ENCODE measurements at places on chromosomes 4 and X.

DNA sequence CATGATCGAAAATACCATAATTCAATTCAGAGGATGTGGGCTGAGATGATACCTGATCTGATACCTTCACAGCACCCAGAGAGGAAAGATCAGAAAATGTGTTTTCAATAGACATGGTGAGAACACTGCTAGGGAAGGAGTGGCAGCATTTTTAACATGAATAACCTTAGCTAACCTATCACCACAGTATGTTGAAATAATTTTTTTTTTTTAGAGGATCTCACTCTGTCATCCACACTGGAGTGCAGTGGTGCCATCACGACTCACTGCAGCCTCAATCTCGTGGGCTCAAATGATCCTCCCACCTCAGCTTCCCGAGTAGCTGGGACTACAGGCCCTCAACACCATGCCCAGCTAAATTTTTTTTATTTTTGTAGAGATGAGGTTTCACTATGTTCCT is 90.5 kb upstream of the RAPGEF2 start:
- DNase-seq = peak; percentile 73

DNA sequence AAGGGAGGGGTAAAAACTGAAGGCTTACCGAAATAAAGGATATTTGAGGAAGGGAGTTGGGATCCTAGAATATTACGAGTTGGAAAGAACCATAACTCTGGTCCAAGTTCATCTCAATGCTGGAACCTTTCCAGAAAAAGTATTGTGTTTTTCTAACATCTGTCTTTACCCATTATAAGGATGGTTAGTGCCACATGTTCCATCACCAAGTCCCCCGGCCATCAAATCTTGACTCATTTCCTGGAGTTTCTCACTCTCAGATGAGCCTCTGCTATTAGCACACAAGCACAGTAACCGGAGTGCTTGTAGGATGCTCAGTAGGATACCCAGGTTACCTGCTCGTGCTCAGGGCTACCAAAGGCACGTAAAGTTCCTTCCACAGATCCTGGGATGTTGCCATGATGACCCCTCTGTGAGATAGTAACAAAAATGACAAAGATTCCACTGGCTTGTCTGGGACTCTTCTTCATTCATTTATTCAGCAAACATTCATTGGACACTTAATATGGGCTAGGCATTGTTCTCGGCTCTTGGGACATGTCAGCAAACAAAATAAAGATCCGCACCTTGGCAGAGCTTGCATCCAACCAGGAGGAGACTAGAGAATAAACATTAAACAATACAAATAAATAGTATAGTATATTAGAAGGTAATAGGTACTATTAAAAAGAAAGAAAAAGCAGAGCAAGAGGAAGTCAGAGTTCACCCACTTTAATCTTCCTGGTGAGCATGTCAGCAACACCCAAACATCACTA is 36.3 kb downstream of the PKD2 start:
- no peak for DNase-seq

- no peak for DNase-seq
Measured at GRCh38 chr4:113409181-113409580, 352.4 kb downstream of the CAMK2D start.

DNA sequence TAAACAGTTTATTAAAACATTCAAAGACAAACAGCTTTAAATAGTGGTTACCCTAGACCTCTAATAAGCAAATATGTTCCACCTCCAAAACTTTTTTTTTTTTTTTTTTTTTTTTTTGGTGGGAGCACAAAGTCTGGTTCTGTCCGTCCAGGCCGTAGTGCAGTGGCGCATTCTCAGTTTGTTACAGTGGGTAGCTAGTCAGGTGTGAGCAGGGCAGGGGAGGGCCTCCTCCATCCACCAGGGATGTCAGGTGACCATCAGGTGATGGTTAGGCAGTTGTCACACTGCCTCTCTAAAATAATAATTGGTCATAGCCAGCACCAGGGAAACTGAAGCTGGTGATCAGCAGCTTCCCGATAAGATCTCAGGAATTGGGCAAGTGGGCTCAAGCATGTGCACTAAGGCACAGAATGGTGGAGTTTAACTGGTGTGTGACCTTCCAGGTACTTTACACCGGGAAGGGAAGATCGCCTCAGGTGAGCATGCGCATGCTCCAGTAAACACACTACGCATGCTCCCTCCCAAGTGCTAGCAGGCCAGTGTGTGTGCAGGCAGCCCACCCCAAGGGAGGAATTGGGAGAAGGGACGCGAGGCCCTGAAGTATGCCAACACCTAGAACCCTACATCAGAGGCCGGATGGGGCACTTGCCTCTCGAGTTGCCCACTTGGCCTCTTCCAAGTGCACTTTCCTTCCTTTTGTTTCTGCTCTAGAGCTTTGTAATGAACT is 27.2 kb downstream of the TNIP2 start:
- no peak for DNase-seq

DNA sequence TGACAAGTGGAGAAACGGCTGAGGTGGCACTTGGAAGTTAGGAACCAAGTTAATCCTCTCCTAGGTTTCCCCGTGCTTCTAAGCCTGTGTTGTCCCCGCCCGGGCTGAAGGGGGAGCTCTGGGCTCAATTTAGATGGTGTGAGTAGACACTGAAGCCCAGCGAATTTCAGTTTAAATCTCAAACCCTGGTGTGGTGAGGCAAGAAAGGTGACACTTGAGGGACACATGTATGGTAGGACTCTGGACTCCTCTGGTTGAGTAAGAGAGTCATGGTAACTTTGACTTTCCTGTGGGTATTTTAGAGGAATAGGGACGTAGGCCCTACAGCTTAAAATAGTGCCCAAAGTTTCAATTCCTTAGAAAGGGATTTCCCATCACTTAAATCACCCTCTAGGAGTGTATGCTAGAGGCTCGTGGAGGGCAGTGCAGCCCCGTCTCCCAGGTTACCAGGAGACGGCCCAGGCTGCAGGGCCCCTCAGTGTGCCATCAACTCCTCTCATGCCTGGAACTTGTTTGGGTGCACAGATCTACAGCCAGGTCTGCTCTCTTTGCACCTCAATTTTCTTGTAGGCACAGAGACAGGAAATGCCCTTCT is 24.0 kb downstream of the HAND2 start:
- DNase-seq = no peak

GRCh38 chrX:20116087-20116576 is 575 bp downstream of the MAP7D2 start:
- no peak for DNase-seq

DNA sequence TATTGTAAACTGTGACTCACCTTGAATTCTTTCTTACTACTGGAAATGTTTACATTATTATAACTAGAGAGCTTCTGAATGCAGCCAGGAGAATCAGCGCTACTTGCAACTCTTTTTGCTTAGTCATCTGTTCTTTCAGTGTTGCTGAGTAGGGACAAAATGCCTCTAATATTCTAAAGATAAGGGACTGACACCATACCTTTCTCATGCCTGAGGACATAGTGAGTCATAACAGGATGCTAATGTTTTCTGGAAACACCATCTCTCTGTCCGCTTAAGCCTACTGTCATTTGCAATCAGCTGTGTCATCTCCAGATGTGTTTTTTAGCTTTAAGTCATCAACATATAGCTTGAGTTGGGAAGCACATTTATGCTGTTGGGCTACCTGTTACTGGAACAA is 108.3 kb downstream of the QRFPR start:
- DNase-seq = peak; percentile 24

- DNase-seq = no peak
Measured at GRCh38 chr4:178752954-178753525, 1310.8 kb upstream of the AGA start.

DNA sequence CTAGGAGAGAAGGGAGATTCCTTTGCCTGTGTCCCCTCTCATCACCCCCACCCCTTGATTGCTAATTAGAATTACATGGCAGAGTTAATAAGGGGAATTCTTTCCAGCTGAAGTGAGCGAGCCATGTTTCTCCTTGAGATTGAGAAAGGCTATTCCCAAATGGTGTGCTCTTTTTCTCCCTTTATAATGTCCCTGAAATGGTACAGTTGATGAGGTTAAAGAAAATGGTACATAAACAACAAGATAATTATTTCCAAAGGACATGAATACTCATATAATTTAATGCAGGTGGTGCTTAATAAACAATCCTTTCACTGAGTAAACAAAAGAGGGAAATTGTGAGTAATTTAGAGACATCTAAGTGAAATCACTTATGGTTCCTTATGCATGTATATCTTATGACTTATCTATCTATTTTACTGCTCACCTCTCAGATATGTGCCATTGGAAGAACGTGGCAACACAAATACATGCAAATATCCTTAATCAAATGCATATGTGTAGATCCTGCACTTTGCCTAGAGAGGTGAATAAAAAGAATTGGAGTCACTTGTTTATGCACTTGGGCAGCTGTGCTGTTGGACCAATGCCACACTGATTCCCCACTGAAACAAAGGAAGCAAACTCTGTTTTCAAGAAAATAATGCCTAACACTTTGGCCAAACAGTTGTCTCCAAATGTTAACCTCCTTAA is 106.6 kb upstream of the WDR44 start:
- DNase-seq = no peak

GRCh38 chr4:25184056-25184455 is 23.8 kb upstream of the SEPSECS start:
- no peak for DNase-seq

DNA sequence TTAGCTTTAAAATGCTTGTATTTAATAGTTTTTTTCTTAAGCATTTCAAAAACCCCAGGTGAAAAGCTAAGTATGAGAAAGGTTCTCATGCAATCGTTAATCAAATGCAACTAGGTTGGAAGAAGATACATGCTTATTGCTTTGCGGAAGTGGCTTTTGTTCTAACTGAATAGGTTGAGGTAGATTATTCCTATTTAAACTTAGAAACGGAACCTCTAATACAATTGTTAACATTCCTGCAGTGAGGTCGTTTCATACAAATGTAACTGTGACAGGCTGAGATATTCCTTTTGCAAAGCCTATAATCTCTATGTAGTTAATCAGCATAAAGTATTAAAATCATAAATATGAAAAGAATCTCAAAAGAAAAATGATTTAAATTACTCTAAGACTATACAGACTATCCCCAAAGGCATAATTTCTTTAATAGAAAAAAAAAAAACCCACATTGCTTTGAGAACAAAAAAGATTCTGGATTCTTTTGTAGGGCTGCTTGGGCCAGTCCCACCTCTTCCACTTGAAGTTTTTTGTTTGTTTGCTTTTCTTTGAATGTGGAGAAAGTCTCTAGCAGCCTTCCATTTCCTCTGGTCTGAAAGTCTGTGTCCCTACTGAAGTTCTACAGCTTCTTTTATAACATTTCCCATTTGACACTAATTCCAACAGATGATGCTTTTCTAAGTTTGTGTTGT is 25.6 kb upstream of the SORBS2 start:
- no peak for DNase-seq

DNA sequence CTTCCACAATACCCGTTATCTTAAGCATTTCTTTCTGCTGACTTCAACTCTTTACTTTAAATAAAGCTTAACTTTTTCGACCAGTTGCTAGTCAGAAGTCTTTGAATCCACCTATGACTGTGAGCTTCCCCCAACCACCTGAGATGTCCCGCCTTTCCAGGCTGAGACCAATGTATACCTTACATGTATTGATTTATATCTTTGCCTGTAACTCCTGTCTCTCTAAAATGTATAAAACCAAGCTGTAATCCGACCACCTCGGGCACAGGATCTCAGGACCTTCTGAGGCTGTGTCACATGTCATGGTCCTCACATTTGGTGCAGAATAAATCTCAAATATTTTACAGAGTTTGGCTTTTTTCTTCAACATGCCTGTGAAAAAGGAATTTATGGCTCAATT is 2.9 kb upstream of the TMEM164 start:
- no peak for DNase-seq

- DNase-seq = no peak
Measured at GRCh38 chrX:46327566-46328115, 217.6 kb downstream of the ZNF674 start.

GRCh38 chr4:76488888-76489685 is 54.1 kb downstream of the SHROOM3 start:
- no peak for DNase-seq

- DNase-seq = peak; percentile 33
Measured at GRCh38 chrX:29687687-29688086, 527.7 kb upstream of the MAGEB2 start.

DNA sequence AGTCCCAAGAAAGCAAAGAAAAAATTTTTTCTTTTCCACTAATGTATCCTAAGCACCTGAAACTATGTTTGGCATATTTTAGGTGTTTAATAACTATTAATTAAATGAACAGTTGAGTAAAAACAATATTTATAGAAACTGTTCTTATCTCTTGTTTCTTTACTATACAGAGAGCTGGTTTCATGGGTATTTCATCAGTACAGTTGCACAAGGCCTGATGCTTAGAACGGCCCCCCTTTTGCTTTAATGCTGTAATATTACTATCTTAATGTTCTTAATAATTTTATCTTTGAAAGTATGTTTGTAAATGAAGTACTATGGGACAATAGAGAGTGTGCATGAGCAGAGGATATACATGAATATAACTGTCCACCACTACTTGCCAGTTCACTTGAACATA is 479.1 kb upstream of the SLIT2 start:
- no peak for DNase-seq

GRCh38 chrX:10043386-10043785 is 76.2 kb downstream of the CLDN34 start:
- DNase-seq = no peak

Data from fibroblast of skin of left quadriceps (primary cell).